Non-pigmented ciliary epithelial cell (primary cell): ENCODE measurements at places on chromosomes 5 and 9.

DNA sequence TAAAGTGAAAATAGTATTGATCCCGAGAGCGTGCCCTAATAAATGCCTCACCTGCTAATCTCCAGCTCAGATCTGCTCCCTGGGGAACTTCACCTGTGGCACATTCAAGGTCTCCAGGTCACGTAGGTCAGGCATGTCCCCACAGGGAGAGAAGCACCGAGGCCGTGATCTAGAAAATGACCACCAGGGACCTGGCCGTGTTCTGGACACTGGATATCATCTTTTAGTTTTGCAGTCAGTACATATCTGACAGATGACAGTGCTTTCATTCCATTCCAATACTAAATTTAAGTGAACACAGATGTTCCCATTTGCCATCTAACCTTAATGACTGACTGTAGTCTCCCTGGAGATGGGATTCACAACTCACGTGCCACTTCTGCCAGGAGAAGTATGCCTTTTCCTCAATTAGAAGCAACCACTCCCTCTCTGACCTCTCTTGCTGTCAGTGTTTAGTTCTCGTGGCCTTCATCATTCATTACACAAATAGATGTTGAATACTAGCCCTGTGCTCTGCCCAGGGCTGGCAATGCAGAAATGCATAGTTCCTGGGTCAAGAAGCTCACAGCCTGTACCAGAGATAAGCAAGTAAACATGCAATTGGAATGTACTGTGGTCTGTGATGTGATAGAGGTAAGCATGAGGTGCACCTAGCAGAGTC is 276.5 kb downstream of the NTRK2 start:
- no peak for DNase-seq

DNA sequence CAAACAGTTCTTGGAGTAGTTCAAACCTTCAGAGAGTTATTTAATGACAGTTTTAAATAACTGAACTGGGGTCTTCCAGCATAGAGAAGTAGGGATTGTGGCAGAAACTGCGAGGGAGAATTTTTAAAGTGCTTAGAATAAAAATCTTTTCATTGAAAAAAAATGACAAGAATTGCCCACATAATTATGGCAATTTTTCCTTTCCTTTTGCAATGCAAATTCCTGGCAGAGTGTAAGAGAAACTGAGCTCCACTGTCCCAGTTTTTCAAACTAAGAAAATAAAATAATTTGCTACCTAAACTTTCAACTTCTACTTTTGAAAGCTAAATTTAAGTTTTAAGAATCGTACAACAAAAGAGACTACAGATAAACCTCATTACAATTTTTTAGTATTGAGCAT is 2.3 kb upstream of the PTGER4 start:
- DNase-seq = no peak

- DNase-seq = no peak
Observed at GRCh38 chr5:34675857-34676256, 19.7 kb downstream of the RAI14 start.

- no peak for DNase-seq
Observed at GRCh38 chr5:87754009-87754757, 341.5 kb upstream of the CCNH start.
